Stimulated activated CD8-positive, alpha-beta memory T cell treated with anti-CD3 and anti-CD28 coated beads, Interleukin-4, amount 100 ng/mL, for 4 hours (primary cell): ENCODE measurements at places on chromosomes 12 and 14.

GRCh38 chr14:68309616-68310015 is 483.3 kb downstream of the ZFP36L1 start:
- no peak for DNase-seq

- DNase-seq, result no peak
Observed at GRCh38 chr14:85604714-85605113, 74.8 kb downstream of the FLRT2 start.

GRCh38 chr12:11884706-11885105 is 186.0 kb upstream of the BCL2L14 start:
- no peak for DNase-seq

DNA sequence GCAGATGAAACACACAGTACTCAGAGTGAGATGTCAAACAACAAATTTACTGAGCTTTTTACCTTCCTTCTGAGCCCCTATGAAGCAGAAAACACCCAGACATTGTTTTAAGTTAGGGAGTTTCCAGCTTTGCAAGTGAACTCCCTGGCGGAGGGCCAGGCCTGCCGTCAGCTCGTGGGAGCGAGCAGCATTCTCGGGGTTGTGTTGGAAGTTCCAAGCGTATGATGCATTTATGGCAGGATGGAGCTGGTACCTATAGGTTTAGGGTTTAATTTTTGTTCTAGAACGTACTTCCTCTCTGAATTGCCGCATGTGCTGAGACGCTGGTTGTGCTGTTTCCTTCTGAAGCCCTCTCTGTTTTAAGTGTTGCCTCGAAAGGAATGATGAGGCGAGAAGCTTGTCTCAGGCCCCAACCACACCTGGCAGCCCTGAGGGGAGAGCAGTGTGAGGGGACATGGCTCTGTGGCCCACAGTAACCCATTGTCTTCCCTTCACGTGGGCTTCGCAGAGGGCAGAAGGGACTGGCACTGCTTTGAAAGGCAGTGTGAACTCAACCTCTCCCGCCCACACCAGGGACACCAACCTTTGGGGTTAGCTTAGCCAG is 76.6 kb downstream of the SSPN start:
- no peak for DNase-seq

GRCh38 chr12:83573671-83574070 is 887.0 kb downstream of the TMTC2 start:
- no peak for DNase-seq
